ENCODE measurements at places on chromosomes 2 and 18.

- peak; percentile 66 for DNase-seq
Measured at GRCh38 chr2:58448065-58448507, 207.0 kb upstream of the FANCL start.

- DNase-seq, result no peak
Measured at GRCh38 chr2:88201811-88202169, 31.6 kb downstream of the THNSL2 start.

DNA sequence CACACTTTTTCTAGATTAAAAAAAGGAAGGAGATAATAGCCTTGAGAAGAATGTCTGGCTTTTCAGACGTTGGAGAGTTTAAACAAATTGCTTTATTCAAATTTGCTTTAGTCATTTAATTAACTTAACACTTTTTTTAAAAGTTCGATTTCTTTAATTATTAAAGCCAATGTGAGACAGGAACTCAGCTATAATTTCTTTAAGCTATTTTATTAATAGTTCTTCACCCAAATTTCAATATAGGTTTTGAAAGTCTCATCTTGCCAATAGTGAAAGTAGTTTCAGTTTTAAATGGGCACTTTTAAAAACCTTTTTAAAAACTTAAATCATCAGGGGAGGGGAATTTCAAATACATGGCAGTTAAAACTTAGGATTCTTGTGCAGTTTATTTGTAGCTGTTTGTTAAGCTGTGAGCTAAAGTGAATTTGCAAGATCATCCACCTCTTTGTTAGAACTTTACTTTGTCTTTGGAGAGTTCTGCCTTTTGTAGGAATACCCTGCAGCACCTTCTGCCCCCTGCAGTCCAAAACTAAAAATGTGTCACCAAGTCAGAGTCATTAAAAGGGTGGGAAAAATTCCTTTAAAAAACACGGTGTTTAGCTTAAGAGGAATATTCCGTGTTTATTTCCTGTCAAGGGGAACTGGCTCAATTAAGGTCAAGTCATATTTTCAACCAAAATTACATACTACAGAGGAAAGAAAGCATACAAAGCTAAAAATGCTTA lies 4.6 kb downstream of the TGIF1 start:
- no peak for DNase-seq

DNA sequence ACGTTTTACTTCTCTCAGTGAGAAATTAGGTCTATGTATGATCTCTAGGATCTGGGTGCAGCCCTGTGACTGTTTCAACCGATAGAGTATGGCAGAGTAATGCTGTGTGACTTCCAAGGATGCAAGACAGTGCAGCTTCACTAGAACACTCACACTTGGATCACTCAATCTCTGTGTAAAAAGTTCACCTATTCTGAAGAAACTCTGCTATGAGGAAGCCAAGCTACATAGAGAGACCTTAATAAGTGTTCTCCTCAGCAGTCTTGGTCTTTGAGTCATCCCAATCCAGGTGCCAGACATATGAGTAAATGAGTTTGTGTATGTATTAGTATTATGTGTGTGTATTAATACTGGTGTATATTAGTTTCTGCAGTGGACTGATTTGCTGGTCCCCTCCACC lies 335.0 kb downstream of the NR4A2 start:
- no peak for DNase-seq
